ENCODE measurements at places on chromosomes 3 and 15.

DNA sequence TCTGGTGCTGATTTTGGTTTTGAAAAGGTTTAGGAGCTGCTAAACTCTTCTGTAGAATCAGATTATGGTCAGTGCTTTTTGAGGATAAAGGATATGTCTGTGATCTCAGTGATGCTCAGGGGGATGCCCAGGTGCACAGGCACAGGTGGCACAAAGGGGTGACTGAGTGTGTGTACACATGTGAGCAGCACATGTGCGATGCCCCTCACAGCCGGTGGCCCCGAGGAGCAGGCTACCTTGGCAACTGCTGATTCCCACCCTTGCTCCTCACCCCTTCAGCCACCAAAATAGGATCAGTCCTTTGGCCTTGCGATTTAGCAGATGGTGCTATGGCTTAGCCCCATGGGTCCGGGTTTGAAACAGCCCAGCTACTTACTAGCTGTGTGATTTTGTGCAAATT is 51.1 kb downstream of the POMGNT2 start:
- no peak for DNase-seq

DNA sequence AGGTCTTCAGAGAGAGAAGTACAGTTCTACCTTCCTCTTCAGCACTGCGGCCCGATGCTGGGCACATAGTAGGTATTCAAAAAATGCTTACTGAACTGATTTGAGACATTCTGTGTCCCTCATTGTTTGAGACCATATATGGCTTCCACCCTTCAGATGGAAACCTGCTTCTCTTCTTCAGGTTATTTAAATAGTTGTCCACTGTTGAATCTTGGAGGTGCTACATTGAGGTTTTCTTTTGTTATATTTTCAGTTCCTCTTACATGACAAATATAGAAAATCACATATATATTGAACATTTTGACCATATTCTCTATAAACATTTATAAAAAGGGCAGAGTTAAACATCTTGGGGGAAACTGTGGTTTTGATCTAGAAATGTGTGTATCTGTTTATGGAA is 200.2 kb upstream of the LRRC3B start:
- DNase-seq: no peak

GRCh38 chr3:12400616-12401194 is 83.6 kb upstream of the TSEN2 start:
- no peak for DNase-seq

DNA sequence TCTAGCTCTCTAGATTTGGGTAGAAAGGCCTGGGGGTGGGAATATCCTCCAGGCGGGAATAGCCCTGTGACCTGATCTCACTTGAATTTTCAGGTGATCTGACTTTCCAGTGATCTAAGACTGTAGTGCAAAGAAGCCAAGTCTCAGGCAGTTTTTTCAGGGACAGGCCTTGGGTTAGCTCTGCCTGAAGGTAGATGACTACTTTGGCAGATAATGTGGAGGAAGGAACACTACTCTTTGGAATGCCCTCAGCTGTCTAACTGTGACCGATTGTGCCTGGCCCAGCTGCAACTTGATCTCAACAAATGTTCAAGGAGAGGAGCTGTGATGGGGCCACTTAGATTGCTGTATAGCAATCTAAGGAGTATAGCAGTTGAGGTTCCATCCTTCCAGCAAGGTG is 193.7 kb downstream of the TCF12 start:
- DNase-seq: no peak

DNA sequence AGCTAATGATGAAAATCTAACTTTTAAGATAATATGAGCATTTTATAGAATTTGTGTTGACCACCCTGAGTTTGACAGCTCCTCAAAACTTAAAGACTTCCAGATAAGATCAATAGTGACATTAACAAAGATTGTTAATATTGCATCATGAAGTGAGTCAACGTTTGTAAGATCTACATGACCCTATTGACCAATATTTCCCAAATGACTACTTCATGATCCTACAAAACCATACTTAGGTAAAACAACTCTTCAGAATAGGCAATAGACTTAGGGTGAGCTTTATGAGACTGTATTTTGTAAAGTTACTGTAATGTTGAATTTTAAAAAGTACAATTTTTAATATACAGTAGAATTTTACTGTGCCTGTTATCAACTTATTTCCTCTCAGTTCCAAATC is 422.7 kb upstream of the ALCAM start:
- no peak for DNase-seq

DNA sequence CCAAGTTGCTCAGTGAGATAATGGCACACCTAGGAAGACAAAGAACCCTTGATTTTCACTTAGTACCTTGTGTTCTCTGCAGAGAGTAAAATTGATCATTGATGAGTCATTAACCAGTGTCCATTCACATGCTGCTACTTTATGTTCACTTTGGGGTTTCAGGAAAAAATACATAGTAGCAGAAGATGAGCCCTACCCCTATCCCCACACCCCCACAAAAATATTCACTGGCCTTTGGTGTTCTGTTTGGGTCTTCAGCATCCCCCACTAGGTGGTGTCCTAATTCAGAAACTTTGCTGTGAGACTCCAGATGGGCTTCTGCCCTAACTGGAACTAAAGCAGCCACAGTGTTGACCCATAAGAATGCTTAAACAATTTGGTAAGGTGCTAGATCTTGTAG is 178.8 kb downstream of the KLHL25 start:
- DNase-seq: no peak

- no peak for DNase-seq
Observed at GRCh38 chr15:81074773-81075172, 59.3 kb upstream of the CFAP161 start.

GRCh38 chr3:117486719-117487716 is 777.4 kb downstream of the TUSC7 start:
- DNase-seq: no peak

GRCh38 chr3:39141171-39141995 is 12.0 kb downstream of the CSRNP1 start:
- peak; percentile 77 for DNase-seq

GRCh38 chr15:78932258-78932808 is 12.5 kb downstream of the CTSH start:
- no peak for DNase-seq

DNA sequence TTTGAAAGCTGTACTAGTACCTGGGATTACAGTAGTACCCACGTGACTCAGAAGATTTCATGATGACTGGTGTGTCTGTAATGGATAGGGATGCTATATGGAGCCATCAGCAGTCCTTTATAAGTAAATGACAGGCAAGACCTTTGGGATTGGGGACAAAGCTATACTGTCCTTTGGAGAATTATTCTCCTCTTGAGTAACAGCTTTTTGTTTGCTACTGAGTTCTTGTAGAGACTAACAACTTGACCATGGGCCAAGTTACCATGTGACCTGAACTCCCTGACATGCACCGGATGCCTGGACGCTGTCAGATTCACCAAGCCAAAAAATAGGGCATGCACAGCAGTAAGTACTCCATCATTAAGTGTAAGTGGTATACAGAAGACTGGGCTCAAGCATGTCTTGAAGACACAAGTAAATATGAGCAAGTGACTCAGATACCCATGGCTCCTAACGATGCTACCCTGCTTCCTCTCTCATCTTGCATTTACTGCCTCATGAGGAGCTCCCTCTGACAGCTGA is 12.9 kb downstream of the SEC11A start:
- no peak for DNase-seq

DNA sequence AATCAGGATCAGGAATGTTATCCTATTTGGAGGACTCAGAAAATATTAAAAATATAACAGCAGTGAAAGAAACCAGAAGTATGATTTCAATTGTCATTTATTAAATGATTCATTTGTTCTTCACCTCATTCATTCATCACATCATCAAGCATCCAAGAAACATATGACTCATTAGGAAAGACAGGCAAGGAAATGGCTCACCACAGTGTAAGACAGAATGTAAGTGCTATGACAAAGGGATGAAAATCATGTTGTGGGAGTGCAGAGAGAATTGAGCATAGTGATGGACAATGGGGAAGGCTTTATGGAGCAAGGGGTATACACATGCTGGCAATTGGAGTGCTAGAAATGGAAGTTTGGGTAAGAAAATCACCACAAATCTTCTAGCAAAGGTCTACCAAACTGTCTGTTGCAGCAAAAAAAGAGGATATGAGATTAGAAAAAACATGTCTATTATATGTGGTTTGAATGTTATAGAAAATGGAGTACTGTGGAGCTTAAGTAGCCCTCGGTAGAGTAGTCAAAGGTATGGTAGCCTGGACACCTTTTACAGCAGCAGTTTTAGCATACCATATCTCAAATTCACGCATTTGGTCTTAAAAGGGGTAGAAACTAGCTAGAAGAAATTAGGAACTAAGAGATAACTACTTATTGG is 111.1 kb upstream of the GPR149 start:
- DNase-seq: no peak

DNA sequence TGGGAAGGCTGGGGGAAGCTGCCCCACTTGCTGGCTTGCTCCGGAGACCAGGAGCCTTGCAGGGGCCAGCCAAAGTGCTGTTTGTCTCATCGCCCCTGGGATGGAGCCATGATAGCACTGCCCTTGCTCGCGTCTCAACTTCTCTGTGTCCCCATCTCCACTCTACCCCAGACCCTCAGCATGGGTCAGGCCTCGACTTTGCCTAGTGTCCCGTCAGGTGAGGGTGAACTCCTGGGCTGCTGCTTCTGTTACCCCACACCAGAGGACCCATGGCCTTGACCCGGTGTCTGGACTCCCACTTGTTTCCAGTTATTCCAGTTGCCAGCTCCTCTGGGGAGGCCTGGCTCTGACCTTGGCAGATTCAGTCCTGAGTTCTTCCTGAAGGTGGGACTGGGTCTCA is 36.5 kb upstream of the DUSP7 start:
- DNase-seq: no peak

DNA sequence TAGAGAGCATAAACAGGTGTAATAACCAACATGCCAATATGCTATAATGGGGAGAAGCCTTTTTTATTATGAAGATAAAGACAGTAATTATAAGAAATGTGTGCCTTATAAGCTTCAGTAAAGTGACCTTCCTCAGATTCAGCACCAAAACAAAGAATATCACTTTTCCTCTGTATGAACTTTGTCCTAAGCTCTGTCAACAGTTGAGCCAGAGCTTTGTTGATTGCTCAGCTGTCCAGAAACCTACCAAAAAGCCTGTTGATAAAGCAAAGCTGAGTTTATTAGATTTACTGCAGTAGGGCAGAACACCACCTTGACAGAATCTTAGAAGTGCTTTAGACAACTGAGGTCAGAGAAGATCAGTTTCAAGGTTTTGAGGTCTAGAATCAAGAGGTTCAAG is 635.3 kb downstream of the EDEM1 start:
- DNase-seq: no peak

- no peak for DNase-seq
Observed at GRCh38 chr15:83545804-83546511, 98.8 kb downstream of the SH3GL3 start.

DNA sequence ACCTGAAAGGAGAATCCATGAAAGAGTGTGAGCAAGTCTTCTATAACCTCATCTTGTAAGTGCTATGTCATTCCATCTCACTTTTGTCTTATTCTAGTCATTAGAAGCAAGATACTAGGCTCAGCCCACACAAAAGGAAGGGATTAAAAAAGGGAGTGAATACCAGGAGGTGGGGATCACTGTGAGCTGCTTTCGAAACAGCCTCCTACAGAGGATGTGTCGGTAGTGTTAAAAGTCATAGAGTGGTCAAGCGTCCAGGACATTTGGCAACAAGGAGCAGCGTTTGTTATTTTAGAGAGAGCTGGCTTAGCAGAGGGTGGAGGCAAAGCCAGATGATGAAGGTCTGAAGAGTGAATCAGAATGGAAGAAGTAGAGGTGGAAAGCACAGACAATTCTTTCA is 11.7 kb upstream of the ZNF148 start:
- no peak for DNase-seq

GRCh38 chr3:14946739-14947099 is 664 bp upstream of the NR2C2 start:
- DNase-seq: no peak

DNA sequence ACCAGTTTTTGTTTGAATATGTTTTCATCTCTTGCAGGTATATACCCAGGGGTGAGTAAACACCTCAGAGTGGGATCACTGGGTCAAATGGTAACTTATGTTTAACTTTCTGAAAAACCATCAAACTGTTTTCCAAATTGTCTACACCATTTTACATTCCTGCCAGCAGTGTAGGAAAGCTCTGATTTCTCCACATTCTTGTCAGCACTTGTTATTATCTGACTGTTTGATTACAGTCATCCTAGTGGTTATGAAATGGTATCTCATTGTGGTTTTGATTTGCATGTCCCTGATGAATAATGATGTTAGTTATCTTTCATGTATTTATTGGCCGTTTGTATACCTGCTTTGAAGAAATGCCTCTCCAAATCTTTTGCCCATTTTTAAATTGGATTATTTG is 13.8 kb downstream of the FSD2 start:
- DNase-seq: no peak

- no peak for DNase-seq
Observed at GRCh38 chr3:187186801-187187421, 10.4 kb upstream of the RTP1 start.

DNA sequence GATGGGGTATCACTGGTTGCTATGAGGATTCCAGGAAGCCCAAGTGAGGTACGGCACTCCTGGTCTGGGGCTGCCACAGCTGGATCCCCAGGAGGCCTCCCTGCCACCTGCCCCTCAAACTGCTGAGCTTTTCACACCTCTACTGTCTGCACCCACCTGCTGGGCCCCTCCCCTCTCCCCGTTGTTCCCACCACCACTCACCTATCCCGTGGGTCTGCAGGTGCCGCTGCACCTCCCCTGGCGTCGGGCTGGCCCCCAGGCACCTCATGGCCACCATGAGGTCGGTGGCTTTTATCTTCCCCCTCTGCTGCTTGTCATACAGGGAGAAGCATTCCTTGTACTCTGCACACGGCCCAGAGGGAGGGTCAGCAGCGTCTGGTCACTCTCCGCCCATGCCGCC is 5.8 kb downstream of the CALML4 start:
- no peak for DNase-seq

DNA sequence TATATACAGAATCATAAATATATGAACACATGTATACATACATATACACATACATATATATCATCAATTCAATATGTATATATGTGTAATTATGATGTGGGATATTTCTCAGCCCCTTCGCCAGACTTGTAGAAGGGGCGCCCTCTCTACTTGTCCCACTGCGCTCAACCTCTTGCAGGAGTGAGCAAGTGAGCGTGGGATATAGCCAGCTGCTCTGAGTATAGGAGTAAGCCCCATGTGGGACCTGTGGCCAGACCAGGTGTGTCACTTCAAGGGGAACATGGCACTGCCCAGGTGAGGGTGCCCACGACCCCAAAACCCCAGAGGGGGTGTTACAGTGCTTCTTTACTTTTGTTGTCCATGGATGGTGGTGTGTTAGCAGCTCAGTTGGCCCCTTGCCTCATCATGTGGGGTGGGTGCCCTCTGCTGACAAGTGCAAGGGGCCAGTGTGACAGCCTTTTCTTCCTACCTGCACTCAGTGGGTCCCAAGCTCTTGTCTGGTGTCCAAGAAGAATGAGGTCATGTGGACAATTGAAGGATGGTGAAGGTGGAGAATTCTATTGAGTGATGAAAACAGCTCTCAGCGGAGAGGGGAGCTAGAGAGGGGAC is 304.1 kb downstream of the UNC13C start:
- no peak for DNase-seq

Measured in LNCaP clone FGC (cell line).